ENCODE measurements at places on chromosomes 13 and 19.

GRCh38 chr13:50524560-50524959, 318.9 kb downstream of the DLEU7 start:
- no peak for DNase-seq

DNA sequence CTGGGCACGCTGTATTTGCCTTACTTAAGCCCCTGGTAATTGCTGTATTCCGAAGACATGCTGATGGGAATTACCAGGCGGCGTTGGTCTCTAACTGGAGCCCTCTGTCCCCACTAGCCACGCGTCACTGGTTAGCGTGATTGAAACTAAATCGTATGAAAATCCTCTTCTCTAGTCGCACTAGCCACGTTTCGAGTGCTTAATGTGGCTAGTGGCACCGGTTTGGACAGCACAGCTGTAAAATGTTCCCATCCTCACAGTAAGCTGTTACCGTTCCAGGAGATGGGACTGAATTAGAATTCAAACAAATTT, 676 bp downstream of the BRCA2 start:
- DNase-seq, result no peak

DNA sequence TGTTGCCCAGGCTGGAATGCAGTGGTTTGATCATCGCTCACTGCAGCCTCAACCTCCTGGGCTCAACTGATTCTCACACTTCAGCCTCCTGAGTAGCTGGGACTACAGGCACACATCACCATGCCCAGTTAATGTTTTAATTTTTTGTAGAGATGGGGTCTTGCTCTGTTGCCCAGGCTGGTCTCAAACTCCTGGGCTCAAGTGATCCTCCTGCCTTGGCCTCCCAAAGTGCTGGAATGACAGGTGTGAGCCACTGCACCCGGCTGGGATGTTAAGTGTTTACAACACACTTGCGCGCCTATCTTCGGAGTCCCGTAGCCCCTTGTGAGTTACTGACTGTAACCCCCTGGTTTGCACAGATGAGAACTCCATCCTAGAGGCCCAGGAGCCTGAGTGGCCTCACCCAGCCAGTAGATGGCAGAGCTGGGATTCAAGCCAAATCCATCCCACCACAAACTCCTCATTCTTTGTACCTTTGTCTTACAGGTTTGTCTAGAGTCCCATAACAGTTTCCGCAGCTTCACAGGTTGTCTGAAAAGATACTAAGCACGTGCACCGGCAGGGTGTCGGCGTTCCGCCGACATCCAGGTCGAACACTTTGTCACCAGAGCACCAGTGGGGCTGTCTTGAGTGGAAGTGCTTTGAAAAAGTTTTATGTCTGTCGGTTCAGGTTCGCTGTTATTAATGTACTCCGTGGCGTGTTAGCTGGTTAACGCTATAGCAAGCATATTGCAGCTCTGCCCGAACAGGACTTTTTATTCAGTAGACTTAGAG, 14.7 kb downstream of the MAG start:
- DNase-seq, result no peak

DNA sequence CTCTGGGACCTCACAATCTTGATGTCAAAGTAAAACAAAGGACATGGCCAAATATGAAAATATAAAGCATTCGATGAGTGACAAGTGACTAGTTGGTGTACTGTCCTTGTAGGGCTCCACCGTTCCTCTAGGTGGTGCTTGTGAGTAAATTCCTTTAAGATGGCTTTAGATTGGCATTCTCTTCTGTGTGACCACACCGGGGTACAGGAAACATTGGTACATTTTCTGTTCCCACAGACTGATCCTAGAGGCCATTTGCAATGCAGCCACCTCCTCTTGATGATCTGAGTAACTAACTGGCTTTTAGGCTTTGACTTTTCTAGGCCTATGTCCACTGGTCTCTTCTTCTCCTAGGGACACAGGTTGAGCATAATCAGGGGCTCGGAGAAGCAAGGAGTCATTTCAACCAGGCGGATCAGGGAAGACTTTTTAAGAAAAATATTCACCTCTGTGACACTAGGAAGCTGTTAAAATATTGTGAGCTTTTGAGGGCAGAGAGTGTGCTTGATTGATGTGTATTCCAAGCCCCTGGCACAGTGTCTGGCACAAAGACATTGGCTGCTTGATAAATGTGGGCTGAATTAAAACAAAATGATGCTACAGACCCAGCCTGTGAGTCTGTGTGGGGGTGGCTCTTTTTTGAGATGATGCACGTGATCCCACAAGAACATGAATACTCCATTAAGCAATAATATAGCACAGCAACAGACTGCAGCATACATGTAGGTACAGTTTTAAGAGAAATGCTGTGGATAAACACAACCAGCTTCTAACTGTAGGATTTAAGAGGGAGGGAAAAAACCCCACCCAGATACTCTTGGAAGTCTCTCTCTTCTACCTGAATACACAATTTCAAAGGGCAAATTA, 21.0 kb downstream of the EPSTI1 start:
- DNase-seq, result peak; percentile 64

DNA sequence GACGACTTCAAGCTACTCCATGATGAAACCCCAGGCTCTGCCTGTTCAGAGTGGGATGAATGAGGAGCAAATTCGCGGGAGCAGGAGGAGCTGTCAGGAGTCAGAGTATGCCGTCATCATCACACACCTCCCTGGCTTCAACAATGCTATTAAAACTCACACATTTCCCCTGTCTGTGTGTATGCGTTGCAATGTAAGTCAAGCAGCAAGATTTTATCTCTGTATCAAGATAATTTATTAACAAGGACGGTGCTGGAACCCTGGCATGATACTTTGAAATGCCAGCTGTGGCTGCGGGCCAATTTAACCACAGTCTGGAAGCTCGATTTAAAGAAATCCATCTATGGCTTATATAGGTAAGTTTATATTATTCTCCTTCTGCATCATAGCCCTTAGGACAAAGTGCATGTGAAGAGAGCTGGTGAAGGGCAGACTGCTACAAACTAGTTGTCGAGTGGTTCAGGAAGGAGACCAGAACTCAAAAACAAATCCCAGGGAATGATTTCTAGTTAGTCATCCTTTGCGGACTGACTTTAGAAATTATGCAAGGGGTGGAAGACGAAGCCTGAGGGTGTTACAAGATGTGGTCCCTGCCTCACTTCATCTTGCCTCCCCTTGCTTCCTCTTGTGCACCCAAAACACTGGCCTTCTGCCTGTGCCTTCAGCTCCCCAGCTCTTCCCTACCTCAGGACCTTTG, 486.5 kb downstream of the COG6 start:
- no peak for DNase-seq

DNA sequence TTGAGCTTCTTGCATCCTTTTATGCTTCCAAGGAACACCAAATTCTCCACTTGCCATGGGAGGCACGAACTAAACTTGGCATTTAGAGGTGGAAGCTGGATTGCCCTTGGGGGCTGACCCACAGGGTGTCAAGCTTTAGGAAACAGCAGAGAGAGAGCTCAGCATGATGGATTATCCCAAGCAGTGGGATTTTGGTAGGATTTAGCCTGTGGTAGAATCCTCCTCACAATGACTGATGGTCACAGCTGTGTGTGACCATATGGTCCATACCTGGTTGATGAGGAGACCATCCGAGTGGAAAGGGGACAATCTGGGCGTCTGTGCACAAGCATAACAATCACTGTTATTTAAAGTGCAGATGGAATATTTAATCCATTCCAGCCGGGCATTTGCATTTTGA, 40.1 kb upstream of the PSG9 start:
- no peak for DNase-seq

DNA sequence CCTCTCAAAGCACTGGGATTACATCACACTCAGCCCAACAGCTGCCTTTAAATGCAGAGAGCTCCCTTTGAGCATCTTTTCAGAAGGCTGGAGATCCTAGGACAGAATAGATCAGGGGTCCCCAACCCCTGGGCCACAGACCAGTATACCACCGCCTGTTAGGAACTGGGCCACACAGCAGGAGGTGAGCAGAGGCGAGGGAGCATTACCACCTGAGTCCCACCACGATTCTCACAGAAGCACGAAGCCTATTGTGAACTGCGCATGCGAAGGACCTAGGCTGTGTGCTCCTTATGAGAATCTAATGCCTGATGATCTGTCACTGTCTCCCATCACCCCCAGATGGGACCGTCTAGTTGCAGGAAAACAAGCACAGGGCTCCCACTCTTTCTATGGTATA, 2.2 kb upstream of the WTIP start:
- DNase-seq, result no peak

DNA sequence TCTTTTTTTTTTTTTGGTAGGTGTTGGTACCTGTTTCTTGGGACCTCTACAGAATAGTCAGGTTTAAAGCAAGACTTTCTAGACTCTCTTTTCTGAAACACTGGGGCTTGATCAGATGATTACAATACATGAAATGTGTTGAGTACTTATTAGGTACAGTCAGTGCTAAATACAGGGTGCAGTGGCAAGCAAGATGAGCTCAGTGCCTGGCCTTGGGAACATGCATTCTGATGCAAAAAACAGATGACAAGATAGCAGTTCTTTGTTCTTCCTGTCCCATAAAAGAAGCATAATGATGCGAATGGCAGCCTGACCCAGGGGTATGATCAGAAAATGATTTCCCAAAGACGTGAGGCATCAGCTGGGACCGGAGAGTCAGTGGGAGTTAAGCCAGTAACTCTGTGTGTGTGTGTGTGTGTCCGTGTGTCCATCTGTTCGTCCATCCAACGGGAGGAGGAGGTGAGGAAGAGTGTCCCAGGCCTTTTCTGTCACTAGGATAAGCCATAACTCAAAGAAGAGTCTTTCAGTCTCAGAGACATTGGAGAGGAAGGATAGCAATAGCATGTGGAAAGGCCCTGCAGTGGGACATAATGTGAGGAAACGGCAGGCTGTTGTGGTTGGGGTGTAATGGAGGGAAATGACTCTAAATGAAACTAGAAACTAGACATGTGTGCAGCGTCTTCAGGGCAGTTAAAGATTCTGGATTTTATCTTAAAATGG, 32.2 kb downstream of the SLAIN1 start:
- DNase-seq, result no peak

- peak; percentile 77 for DNase-seq
Measured at GRCh38 chr13:22040810-22041364, 370.0 kb downstream of the FGF9 start.
